ENCODE measurements at places on chromosomes 5 and 9. TPM values are rescaled to one million over a fixed set of nuclear protein-coding genes. Genes with fewer than 3 reads are reported as not detected.

- peak; percentile 79 for DNase-seq
These were observed 42.8 kb downstream of the WWC1 start for GRCh38 chr5:168334280-168334679.

DNA sequence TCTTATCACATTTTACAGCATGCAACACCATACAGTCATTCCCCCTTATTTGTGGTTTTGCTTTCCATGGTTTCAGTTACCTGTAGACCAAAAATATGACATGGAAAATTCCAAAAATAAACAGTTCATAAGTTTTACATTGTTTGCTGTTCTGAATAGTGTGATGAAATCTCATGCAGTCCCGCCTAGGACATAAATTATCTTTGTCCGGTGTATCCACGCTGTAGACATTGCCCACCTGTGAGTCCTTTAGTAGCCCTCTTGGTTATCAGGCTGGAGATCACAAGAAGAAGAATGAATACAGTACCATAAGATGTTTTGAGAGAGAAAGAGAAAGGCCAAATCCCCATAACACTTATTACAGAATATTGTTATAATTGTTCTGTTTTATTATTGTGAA is 68.1 kb downstream of the SLC46A2 start:
- DNase-seq: no peak

CSF2 gene
- not detected for total RNA-seq

GFPT2 gene
- 22.6 TPM for total RNA-seq
